Cortex of kidney (tissue), 1 donor: ENCODE measurements at places on chromosomes 4 and X.

- DNase-seq = no peak
Measured at GRCh38 chr4:17866810-17867209, 56.0 kb downstream of the NCAPG start.

- no peak for DNase-seq
Measured at GRCh38 chr4:64503416-64503815, 94.2 kb upstream of the TECRL start.

GRCh38 chr4:175705407-175705806 is 106.7 kb downstream of the GPM6A start:
- no peak for DNase-seq

- no peak for DNase-seq
Measured at GRCh38 chrX:129843209-129843458, 552 bp downstream of the ZDHHC9 start.

GRCh38 chrX:107744868-107745267 is 30.7 kb downstream of the TSC22D3 start:
- no peak for DNase-seq

DNA sequence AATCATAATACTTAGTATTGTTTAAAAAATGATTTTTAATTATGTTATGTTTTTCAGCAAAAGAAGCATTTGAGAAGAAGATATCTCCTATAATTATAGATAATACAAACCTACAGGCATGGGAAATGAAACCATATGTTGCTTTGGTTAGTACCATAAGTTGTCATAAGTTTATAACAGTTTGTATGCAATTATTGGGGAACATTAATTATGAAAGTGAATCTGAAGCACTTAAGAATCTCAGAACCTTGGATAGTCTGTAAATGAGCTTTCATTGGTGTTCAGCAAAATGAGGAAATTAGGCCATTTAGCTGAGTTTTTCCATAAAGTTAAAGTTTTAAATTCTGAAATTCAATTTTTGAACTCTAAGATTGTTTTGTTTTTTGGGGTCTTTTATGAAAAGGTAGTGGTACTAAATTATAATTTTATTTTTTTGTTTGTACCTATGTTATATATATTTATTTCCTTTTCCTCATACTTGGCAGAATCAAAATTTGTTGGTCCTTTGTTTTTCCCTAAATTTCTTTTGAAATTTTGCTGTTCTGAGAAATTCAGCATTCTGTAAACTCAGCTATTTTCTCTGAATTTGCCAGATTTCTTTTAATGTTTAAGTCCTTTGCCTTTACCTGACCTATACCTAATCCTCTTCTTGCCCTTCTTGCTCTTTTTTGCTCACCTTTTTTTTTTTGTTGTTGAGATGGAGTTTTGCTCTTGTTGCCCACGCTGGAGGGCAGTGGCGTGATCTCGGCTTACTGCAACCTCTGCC is 55.6 kb downstream of the N4BP2 start:
- no peak for DNase-seq

DNA sequence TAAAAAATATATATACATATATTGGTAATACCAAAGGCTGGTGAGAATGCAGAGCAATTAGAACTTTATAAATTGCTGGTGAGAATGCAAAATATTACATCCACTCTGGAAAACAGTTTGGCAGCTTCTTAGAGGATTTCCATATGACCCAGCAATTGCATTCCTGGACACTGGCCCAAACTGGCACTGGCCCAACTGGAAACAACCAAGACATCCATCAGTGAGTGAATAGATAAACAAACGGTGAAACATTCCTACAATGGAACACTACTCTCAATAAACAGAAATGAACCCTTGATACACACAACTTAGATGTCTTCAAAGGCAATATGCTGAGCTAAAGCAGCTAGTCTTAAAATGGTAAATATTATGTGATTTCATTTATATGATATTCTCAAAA is 524.2 kb downstream of the IQCM start:
- no peak for DNase-seq

GRCh38 chr4:23884261-23884660 is 5.6 kb downstream of the PPARGC1A start:
- DNase-seq = no peak

DNA sequence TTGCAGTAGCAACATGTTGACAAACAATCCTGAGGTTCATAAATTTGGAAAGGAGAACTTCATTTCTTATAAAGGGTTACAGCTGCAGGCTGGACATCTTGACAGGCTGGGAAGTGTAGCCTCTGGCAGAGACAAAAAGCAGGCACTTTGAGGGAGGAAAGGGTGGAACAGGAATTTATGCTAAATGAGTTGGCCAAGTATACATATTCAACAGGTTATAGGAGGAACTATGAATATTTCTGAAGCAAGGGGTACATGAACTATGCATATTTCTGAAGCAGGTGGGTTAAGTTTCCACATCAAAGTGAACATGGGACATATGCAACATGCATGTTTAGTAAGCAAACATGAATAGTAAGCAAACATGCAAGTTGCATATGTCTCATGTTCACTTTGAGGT is 1.6 kb upstream of the ANTXR2 start:
- no peak for DNase-seq

DNA sequence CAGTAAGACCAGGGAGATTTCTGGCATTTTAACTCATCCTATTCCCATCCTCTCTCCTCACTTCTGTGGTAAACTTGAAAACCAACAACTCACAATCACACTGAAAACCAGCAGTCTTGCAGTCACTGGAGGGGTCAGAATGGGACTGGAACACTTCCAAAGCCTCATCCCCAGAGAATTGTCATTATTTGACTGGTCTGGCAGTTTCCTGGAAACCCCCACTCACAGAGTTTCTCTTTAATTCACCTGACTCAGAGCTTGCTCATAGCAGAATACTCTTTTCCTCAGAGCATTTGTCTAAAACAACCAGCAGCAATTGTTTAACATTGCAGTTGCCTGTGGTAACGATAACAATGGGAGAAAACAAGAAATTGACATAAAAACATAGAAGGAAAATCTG is 7.3 kb upstream of the RAB9B start:
- DNase-seq = no peak

DNA sequence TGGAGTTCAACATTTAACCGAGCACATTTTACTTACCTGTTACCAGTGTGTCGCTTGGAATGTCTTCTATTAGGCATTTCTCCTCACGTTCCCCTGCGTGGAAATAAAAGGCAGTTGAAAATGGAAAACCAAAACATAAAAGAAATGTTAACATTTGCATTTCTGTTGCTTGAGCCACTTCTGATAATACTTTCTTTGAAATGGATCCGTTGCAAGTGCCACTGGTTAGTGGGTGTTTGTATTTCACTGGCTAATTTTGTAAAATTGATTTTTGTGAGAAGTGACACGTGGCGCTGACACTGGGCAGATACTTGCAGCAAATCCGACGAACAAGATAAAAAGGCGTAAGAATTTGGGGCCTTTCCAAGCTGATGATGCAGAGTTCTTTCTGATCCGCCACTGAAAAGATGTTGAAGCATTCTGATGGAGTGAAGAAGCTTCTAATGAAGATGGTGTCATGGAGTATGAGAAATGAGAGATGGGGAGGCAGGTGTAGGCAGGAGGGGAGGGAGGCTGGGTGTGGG is 18.8 kb downstream of the SPON2 start:
- DNase-seq = no peak

DNA sequence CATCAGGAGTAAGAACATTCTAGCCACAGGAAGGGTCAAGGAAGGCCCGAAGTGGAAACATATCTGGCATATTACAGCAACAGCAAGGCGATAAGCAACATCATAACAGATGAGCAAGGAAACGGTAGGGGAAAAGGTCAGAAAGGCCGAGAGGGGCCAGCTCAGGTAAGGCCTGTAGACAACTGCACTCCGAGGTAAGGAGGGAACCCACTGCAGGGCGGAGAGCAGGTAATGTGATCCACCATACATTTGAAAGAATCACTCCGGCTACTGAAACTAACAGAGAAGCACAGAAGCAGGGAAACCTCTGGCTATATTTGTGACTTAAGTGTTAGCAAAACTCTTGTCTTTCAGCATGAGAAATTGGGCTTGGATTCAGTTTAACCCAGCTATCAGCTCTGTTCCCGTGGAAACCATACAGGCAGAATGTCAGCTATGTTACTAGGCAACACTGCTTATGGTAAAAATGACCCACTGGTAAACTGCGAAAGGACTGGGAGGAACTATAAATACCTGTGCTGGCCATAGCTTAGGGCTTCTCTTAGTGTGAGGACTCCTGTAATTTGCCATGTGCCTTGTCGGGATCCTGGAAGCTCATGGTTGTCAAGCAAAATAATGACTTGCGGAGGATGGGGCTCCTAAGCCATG is 31.0 kb downstream of the FRYL start:
- no peak for DNase-seq

DNA sequence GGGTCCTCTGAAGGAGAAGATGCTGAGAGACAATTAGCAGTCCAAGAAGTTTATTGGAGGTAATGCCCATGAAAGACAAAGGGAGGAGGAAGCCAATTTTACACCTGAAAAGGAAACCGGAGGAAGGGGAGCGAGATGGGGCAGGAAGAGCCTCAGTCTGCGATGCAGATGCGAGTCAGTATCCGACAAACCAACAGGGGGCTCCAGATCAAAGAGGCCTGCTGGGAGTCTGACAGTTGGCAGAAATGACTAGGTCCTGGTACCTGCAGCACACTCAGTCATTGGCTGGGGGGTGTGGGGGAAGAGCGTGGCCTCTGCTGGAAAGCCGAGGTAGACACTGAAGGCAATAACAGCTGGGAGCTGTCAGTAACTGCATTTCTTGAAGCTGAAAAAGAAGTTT is 231.1 kb upstream of the CENPE start:
- no peak for DNase-seq

GRCh38 chr4:137994853-137995252 is 247.3 kb downstream of the SLC7A11 start:
- no peak for DNase-seq

DNA sequence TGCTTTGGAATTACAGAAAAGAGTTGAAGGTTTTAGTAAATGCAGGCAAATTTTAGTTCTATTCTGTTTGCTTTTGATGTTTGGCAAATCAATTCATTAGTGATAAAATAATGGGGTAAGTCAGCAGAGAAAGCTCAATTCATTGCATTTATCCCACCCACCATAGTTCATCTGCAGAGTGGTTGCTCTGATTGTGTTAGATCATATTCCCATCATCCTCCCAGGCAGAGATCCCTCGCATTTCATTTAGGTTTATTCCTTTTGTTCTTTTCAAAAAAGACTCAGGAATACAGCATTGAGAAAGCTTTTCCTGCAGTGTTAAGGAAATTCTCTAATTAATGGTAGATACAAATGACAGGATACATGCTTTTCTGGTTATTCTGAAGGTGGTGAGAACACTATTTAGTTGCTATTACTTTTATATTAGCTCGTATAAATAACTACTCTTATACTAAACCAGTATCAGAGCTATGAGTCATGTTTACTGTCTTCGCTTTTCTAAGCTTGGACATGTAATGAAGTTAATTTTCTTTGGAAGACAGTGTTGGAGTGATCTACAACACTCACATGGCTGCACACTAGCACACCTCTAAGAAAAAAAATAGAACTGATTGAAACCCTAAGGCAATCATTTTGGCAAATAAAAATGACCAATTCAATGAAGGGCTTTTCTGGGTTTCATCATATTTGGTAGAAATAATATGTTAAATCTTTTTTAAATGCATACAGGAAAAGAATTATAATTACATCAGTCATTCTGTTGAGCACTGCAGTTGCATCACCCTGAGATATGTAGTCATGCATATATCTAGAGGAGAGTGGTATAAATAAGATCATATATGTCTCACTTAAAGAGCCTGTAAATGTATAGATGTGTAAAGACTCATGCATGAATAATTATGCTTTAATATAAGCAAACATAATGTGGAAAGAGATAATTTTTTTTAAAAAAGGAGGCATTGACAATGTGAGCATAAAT is 351.6 kb downstream of the PCDH7 start:
- DNase-seq = no peak

DNA sequence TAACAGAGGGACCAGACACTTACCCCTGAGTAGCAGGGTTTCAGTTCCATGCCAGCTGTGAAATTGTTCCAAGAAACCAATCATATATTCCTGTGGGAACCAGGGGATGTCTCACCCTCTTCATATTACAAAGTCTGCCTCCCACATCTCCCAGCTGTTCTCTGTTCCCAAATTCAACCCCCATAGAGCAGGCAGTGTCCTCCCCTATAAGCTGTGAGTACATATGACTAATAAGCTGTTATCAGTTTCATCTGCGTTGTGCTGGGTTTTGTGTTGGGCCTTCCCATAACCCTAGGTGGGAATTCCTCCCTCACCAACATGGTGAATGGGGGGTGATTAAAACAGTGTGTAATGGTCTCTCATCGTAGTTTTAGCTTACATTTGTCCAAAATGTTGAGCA is 41.0 kb downstream of the CEP44 start:
- DNase-seq = no peak

DNA sequence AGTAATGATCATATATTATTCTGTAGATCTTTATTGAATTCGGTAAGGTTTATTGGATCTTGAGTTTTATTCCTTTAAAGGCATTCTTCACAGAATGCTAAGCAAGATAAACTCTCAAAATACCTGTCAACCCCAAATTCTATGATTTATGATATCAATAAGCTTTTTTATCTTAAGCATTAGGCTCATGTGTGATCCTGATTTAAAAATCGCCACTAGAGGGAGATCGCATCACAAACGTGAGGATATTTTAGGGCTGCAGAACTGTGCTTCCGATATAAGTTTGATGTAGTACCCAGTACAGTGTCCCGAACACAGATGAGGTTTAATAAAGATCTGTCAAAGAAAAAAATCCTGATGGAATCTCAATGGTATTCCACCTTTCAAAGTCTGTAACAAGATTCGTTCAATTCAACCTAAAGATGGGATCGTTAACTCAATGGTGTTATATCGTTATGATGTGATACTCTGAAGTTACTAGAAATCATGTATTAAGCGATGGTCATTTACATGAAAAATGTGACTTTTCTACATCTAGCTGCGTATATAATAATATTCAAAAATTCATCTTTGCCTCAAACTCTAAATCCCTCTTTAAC is 169.0 kb downstream of the CORIN start:
- DNase-seq = no peak

DNA sequence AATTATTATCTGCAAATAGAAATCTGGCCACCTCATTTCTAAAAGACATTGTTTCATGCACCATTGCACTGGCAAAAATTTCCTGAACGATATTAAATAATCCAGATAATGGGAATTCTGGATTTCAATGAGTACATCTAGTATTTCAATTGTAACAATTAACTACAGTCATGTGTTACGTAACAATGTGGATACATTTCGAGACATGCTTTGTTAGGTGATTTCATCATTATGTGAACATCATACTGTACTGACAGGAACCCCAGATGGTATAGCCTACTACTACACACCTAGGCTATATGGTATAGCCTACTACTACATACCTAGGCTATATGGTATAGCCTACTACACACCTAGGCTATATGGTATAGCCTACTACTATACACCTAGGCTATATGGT is 14.8 kb downstream of the LAMTOR3 start:
- DNase-seq = no peak

GRCh38 chr4:138062929-138063328 is 179.2 kb downstream of the SLC7A11 start:
- DNase-seq = no peak

DNA sequence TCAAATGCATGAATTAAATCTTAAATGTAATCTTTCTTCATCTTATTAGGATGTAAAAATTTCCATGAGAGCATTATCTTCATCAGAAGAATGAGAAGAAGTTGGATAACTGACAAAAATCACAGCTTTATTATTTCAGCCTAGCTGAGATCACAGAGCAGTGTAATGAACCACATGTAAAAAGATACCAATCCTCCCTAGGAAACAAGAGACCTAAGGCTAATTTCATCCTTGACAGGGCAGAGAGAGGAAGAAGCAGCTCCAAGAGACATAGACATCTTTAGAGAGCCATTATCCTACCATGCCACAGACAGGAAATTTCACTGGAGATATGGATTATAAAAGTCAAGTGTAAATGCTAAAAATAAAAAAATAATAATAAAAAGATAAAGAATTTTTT is 40.9 kb upstream of the IL15 start:
- DNase-seq = no peak
